ENCODE measurements at places on chromosomes 4 and X.

GRCh38 chr4:125776146-125776545 is 461.4 kb downstream of the FAT4 start:
- no peak for DNase-seq

DNA sequence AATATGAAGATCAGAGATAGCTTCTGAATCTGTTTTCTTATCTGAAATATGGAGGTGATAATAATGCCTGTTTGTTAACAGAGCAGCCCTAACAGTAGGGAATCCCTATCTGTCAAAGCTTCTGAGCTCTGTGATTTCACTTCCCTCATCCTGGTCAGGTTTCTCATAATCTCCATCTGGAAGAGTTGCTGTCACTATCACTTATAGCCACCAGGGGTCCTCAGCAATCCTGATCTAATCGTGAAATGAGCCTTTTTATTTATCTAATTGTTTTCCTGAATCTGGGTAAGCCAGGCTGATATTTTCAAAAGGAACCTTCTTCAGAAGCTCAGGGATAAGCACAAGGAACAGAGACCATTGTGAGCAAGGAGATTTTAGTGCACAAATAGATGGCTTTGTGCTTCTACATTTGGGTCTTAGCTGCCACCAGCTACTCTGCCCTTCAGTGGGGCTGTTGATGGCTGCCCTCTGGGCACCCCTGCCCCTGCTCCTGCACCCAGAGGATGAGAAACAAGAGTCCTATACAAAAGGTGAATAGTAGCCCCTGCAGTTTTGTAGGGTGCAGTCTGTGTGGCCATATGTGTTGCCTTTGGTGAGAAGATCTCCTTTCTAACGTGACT is 196.4 kb upstream of the RADX start:
- peak; percentile 20 for DNase-seq

DNA sequence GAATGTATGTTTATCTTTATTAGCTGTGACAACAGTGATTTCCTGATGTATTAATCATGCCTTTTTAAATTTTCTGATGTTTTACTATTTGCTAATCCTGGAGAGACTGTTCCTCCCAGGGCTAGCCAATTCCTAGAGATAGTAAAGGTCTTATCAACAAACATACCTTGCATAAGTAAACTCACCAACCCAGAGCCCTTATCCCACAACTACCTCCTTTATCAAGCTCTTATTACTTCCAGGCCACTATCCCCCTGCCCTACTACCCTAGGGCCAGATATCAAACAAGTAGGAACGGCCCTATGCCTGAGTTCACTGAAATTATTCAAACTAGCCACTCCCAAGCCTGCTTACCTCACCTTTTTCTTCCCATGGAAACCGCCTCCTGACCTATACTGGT is 58.2 kb upstream of the NPNT start:
- no peak for DNase-seq

DNA sequence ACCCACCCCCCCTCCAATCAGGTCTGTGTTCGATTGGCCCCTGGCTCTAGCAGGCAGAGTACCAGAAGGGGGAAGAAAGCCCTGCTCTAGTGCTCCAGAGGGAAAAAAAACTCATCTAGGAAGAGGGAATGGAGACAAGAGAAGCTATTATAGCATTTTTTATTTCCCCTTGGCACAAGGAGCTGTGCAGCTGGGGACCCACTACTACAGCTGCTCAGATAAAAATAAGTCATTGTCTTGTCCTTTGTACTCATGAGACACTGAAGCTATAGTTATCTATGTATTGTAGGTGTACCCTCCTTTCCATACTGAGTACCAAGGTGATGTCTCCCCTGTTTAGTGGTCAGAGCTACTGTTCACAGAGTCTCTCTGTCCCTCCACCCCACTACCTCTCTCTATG is 14.3 kb downstream of the CCDC160 start:
- DNase-seq, result no peak

DNA sequence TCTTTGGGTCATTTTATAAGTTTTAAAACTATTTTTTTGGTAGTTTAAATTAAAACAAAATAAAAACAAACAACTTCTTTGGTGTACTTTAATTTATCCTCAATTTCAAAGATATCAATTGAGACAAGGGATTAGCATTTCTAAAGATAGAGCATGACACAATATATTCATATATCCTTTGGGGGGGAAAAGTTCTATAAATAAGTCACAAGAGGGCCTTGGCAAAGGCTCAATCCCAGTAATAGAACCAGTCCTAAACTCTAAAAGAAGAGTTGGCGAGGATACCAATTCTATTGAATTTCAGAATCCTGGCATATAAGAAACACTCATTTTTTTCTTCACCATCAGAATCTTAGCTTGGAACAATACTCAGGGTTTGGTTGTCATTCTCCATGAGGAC is 89.7 kb downstream of the COL4A6 start:
- DNase-seq, result no peak

GRCh38 chr4:14386196-14386595 is 616.1 kb upstream of the CPEB2 start:
- no peak for DNase-seq

- no peak for DNase-seq
Measured at GRCh38 chr4:78481180-78481579, 70.4 kb upstream of the ANXA3 start.

DNA sequence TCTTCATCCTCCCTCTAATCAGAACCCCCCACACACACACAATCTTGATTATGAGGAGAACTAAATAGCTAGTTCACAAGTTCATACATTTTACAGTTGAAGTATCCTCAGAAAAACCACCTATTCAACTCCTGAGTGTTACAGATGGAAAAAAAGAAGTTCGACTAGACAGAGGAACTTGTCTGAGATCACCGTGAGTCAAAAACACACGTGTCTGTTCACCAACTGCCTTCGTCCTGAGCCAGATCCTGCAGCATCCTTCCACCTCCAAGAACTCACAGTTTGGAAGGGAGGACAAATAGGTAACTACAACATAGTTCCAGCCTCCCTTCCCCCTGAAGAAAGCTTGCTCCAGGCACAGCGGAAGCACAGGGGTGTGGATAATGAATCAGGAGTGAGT is 19.0 kb upstream of the IRAK1 start:
- DNase-seq, result no peak

GRCh38 chr4:24794916-24795665 is at the start of gene SOD3:
SOD3 (plus strand) TSS chr4:24795573; CDS start chr4:24799522, 3,949 bp downstream.
- DNase-seq, result no peak

- peak; percentile 56 for DNase-seq
Measured at GRCh38 chrX:154136627-154137161, 7.3 kb upstream of the OPN1LW start.

- DNase-seq, result peak; percentile 60
Measured at GRCh38 chr4:76989391-76990061, 40.0 kb downstream of the SEPTIN11 start.

DNA sequence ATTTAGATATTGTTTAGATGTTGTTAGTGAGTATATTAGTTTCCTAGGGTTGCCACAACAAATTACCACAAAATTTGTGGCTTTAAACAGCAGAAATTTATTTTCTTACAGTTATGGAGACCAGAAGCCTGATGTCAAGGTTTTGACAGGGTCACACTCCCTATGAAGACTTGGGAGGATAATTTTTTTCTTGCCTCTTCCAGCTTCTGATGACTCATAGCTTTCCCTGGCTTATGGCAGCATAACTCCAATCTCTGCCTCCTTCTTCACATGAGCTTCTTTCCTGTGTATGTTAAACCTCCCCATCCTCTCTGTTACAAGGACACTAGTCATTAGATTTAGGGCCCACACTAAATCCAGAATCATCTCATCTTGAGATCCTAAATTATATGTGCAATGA is 20.9 kb upstream of the RAB40A start:
- no peak for DNase-seq

GRCh38 chr4:185773419-185773818 is 38.6 kb downstream of the SORBS2 start:
- DNase-seq, result no peak

- DNase-seq, result no peak
Measured at GRCh38 chrX:109679820-109680219, 53.2 kb downstream of the ACSL4 start.

- DNase-seq, result no peak
Measured at GRCh38 chr4:177128306-177128705, 181.4 kb upstream of the NEIL3 start.

GRCh38 chr4:34566091-34566490 is 1678.2 kb downstream of the ARAP2 start:
- DNase-seq, result no peak

GRCh38 chrX:47171996-47172395 is 21.6 kb upstream of the UBA1 start:
- no peak for DNase-seq

DNA sequence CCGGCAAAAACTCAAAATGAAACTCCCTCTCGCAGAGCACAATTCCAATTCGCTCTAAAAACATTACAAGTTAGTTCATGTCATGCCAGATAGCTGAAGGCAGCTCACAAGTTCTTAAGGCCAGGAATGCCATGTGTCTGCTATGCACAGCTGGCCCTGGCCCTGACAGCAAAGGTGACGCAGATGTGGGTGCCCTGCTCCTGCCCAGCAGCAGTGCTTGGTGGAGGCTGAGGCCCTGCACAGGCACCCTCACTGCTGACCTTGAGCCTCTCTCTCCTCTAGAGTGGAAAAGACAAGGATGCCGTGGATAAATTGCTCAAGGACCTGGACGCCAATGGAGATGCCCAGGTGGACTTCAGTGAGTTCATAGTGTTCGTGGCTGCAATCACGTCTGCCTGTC is 2.9 kb downstream of the S100P start:
- DNase-seq, result no peak

DNA sequence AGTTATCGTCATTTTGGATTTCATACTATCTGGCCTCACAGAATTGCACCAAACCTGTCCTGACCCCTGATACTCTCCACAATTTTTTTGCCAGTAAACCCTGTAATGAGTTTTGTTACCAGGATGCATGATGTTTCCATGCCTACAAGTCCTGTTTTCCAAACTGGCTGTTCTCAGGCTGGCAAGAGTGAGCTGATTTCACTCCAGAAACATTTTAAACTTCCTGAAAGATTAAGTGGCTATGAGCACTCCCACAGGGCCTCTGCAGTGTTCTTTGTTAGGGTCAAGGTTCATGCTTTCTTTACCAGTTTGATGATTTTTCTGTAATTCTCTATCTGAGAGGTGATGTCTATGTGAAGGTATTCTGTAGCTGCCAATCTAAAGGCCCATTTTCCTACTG is 31.7 kb upstream of the PDLIM3 start:
- no peak for DNase-seq

- DNase-seq, result no peak
Measured at GRCh38 chr4:30808276-30808675, 88.1 kb downstream of the PCDH7 start.

- DNase-seq, result no peak
Measured at GRCh38 chr4:91267543-91267942, 1036.2 kb upstream of the GRID2 start.

DNA sequence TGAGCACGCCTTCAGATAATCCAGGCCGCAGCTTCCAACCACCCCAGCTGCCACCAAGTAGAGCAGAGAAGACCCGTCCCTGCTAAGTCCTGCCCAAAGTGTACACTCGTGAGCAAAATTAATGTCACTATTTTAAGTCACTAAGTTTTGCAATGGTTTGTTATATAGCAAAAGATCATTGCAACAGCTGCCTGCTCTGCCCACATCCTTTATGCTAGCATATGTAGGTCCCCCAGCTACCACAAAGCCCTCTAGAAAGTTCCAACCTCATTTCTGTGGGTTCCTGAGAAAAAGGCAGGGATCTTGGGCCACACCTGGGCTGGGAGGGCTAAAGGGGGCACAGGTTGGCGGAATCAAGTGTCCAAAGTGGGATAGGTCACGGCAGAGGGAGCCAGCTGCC is 346.9 kb downstream of the BCOR start:
- no peak for DNase-seq

DNA sequence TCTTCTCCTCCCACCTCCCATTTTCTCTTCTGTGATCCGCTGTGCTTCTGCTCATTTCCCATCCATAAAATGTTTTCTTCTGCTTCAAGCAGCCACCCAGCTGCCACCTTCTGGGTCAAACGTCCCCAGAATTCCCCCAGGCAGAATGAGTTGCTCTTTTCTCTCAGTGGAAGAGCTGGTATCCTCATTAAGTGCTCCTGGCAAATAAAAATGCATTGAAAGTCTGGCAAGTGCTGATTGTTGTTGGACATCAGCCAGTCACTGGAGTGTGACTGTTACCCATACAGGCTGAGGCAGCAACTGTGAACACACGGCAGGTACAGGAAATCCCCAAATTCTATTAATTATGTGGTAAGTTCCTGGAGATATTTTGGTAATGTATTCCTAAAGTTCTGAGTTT is 52.6 kb downstream of the LIMCH1 start:
- DNase-seq, result no peak

- DNase-seq, result no peak
Measured at GRCh38 chr4:104491481-104492182, 3.1 kb downstream of the CXXC4 start.

- DNase-seq, result no peak
Measured at GRCh38 chr4:88017516-88018297, 10.3 kb downstream of the PKD2 start.
